ENCODE measurements at places on chromosomes 5 and 9.
A peak's percentile ranks its signal among the peaks of the same experiment; 100 is the strongest.

DNA sequence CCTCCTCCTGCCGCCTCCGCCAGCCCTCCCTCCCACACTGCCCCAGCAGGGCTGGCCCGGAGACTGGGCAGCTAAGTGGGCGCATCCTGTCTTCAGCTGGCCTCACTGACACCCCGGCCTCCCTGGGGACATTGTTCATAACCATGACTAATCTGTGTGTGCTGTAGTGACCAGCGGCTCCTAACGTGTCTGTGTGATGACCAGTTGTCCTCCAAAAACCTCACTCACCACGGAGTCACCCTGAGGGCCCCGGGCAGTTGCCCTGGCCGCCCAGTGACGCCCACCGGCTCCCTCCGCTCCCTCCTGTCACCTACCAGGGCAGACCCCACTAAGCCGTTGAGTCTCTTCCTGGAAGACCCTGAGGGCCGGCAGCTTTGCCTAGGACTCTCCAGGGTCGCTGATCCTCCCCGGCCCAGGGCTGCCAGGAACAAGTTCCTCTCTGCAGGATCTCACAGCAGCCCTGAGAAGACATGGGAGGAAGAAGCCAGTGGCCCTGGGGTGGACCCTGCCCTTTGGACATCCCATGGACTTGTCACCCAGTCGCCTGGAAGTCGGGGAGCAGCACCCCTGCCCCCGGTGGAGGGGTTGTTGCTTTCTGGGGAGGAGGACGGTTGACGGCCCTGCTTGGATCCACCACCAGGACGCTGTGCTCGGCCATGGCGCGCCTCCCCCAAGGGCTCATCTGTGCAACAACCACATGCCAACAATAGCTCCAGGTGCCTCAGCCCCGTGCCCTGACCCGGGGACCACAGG, 110.2 kb upstream of the LMX1B start:
- H3K27ac ChIP-seq = no peak overlapping the region
- H3K27me3 ChIP-seq = peaks cover 6% of the 10 kb centered on the region
- H3K36me3 ChIP-seq = no peaks in the 10 kb centered on the region
- no peak for DNase-seq
- H3K4me1 ChIP-seq = peaks cover 23% of the 10 kb centered on the region

DNA sequence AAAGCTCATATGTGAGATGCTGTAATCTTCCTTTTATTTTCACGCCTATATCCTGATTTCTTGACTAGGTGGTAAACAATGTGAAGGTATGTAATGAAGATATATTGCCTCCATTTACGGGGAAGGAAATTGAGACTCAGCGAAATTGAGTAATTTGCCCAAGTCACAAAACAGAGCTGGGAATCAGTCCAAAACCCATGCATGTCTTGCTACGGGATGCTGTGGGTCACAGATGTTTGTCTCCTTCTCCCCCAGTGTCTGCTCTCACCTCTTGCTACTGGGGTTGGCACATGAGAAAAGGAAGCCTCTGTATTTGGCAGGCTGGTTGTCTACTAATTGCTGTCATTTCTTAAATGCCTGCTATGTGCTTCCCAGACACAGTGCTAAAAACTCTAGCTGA, 53.7 kb upstream of the TEX48 start:
- H3K4me3 ChIP-seq = no peak overlapping the region
- no peak for DNase-seq
- peak overlapping the region; percentile 51 for H3K27ac ChIP-seq
- H3K36me3 ChIP-seq = no peaks in the 10 kb centered on the region
- peaks cover 9% of the 10 kb centered on the region for H3K27me3 ChIP-seq
- peaks cover 18% of the 10 kb centered on the region for H3K4me1 ChIP-seq

DNA sequence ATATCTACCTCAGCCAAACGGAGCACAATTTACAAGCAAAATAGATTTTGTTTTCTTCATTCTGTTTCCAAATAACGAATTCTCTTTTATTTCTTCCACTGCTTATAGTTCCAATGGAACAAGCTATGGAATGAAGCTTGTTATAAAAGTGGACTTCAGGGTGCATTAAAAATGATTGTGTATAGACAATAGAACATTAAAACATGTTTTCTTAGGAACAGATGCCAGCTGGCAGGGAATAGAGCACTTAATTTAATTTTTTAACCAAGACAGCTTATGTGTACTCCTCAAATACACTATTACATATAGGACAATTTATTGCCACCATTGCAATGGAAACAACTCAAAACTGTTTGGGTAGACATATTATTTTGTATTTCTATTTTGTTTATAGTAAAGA, 860.1 kb upstream of the TYRP1 start:
- H3K4me3 ChIP-seq = no peak overlapping the region
- H3K27me3 ChIP-seq = no peaks in the 10 kb centered on the region
- no peak overlapping the region for H3K27ac ChIP-seq
- no peaks in the 10 kb centered on the region for H3K36me3 ChIP-seq
- no peaks in the 10 kb centered on the region for H3K4me1 ChIP-seq
- DNase-seq = no peak

DNA sequence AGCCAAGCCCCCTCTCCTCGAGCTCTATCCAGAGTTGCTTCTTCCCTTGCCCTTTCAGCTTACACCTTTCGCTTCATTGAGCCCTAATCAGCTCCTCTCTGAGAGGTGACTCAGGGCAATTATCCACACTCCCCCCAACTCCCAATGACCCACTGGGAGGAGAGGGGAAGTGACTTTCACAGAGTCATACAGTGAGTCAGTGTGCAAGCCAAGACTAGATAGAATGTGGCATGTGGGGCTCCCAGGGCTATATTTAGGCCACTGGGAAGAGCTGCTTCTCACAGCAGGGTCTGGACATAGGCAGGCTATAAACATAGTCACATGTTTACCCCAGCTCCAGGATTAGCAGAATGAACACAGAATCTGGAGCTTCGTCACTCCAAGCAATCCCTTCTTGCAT, 57.4 kb downstream of the NRG2 start:
- no peak overlapping the region for H3K27ac ChIP-seq
- H3K4me1 ChIP-seq = peaks cover 12% of the 10 kb centered on the region
- no peak for DNase-seq
- H3K36me3 ChIP-seq = no peaks in the 10 kb centered on the region
- H3K27me3 ChIP-seq = peaks cover 47% of the 10 kb centered on the region

- no peaks in the 10 kb centered on the region for H3K4me1 ChIP-seq
- no peak overlapping the region for H3K27ac ChIP-seq
- H3K4me3 ChIP-seq = no peak overlapping the region
- H3K27me3 ChIP-seq = no peaks in the 10 kb centered on the region
- no peaks in the 10 kb centered on the region for H3K36me3 ChIP-seq
- no peak for DNase-seq
Measured at GRCh38 chr5:8773046-8773615, 772.7 kb downstream of the SEMA5A start.

DNA sequence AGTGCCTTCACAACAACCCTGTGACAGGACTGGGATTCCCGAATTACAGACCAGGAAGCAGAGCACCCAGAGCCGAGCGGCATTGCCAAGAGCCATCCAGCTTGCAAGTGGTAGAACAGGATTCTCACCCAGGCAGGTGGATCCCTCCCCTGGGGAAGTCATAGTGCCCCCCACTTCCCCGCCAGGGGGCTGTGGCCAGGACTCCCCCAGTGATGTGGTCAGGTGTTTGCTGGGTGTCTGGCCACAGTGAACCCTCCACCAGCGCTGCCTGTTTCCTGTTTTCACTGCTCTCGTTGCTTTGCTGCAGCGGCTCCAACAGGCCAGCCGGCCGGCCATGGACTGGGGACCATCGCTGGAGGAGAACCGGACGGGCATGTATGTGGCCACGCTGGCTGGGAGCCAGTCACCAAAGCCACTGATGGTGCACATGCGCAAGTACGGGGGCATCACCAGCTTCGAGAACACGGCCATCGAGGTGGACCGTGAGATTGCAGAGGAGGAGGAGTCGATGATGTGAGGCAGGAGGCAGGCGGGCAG, 19.3 kb downstream of the SLC6A7 start:
- H3K27me3 ChIP-seq = peaks cover 13% of the 10 kb centered on the region

Data from naive B cell (primary cell).